ENCODE measurements at places on chromosomes 12 and 14.

- no peak for DNase-seq
These were observed 13.6 kb downstream of the ABCD2 start for GRCh38 chr12:39605996-39606395.

- no peak for DNase-seq
These were observed 67.8 kb upstream of the EGLN3 start for GRCh38 chr14:34018564-34019244.

DNA sequence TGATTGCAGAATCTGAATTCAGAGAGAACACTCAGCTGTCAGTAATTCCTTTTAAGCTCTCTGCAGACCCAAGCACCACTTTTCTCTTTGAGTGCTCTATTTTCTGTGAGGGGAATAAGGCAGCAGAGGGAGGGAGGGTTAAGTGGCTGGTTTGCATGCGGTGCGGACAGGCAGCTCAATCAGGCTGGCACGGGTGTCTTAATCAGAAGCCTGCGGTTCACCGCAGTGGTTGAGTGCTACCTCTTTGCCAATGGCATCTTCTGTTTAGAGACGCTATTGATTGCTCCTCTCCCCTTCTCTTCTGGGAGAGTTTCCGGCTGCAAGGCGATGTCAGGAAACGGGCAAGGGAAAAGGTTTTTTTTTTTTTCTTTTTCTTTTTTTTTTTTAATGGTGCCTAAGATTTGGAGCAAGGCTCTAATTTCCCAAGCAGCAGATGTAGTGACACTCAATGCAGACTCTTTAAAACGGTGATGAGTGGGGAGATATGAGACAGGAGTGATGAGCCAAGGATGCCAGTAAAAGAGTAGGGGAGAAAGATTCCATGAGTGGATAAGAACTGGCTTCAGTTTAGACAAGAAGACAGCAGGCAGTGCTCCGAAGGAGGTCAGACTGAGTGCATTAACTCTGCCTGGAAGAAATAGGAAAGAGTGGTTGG, 533.7 kb upstream of the SEL1L start:
- DNase-seq: no peak

- peak; percentile 46 for DNase-seq
These were observed 4.9 kb downstream of the ZBTB39 start for GRCh38 chr12:57001448-57001906.

DNA sequence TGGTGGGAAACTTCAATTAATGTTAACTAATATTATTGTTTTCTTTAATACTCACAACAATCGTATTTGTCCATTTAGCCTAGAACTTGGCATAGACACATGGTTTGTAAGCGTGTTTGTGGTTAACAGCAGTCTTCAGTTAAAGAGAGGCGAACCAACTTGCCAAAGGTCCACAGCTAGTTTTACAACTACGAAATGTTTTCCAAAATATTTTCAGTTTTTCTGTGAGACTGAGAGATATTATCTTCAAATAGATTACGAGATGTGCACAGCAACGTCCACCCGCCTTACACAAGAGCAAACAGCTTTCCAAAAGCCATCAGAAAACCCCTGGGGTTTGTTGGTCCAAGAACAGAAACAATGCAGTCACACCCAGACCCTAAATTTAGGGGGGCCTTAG, 58.6 kb upstream of the RASSF3 start:
- DNase-seq: no peak

- no peak for DNase-seq
These were observed 154.6 kb upstream of the ALG10B start for GRCh38 chr12:38162013-38162412.

- no peak for DNase-seq
These were observed 55.2 kb downstream of the NPAS3 start for GRCh38 chr14:32993921-32994320.

DNA sequence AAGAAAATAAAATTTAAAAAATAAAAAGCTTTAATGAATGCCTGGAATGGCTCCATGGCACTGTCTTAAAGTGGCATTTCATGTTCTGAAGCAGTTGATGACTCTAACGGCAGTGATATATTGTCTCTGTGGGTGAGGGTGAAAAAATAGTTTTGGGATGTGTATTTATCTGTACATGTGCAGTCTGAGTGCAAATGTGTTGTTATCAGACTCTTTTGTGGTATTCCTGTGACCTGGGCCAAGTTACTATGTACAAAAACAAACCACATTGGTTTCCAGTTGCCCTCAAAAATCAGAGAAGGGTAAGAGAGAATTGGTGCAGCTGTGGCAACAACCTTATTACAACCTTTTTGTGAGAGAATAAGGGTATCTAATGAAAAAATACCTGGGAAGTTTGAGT, 81.7 kb upstream of the CCDC91 start:
- no peak for DNase-seq

DNA sequence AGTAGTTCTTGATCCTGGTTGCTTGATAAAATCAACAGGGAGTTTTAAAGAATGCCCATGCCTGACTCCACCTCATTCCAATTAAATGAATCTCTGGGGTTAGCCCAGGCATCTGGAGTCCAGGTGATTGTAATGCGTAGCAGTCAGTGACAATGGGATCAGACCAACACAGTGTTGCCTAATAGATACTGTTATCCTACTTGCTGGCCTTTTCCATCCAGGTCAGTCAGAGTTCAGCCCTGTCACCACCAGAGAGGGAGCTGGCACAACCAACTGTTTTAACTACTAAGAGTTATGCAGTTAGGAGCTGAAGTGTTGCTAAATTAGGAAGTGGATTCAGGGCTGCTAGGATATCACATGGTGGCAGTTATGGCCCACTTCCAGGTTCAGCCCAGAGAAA, 107.1 kb downstream of the GPR135 start:
- DNase-seq: no peak

- peak; percentile 48 for DNase-seq
These were observed 1.2 kb upstream of the NEMF start for GRCh38 chr14:49853572-49854375.

- no peak for DNase-seq
These were observed 10.9 kb upstream of the SYCP3 start for GRCh38 chr12:101750152-101750551.

- DNase-seq: no peak
These were observed 495.1 kb upstream of the CCDC196 start for GRCh38 chr14:65991104-65991503.

DNA sequence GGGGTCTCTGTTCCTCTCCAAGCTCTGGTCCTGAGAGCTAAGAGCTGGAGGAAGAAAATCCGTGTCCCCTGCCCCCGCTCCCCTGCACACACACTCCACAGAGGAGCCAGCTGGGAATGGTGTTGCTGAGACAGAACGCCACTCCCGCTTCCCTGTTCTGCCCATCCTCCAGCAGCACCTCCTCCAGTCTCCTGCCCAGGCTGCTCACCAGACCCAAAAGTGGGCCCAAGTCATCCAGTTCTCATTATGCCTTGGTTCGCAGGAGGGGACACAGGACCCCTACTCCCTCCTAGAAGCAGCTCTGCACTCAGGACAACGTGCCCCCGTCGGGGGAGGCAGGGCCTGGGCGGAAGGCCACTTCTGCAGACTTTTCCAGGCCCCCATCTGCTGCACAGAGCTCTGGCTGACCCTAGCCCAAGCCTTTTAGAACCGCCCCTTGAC, 830 bp upstream of the TRMT61A start:
- DNase-seq: no peak

DNA sequence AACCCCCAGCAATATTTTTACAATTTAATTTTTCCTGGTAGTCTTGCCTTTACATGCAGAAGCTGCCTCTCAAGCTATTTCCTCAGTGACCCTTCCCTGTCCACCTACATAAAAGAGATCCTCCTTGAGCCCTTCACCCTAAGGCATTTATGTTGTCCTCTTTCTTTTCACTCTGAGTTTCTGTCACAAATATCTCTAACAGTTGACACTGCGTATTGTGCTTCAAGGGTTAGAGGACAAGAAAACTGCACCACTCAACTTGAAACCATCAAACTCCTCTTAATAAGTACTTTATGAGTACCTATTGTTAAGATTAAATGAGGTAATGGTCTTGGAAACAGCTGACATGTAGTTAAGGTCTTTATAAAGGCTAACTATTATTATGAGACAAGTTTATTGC, 557.7 kb downstream of the TRHDE start:
- DNase-seq: no peak

DNA sequence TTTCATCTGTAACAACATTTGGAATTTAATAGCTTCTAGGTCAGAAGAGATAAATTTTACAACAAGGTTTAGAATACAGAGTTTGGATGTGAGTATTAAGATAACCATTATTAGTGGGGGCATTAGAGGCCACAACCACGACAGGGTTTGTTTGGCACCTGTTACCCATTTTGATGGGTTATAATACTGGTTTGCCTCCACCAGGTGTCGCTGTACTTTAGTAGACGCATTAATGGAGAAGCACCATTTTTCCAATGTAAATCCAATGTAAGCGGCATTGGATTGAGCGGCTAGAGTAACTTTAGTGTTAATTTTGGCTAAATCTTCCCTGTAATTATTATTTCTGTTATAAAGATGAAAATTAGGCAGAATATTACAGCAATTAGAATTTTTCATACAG, 136.2 kb downstream of the SLCO1B3 start:
- DNase-seq: no peak

DNA sequence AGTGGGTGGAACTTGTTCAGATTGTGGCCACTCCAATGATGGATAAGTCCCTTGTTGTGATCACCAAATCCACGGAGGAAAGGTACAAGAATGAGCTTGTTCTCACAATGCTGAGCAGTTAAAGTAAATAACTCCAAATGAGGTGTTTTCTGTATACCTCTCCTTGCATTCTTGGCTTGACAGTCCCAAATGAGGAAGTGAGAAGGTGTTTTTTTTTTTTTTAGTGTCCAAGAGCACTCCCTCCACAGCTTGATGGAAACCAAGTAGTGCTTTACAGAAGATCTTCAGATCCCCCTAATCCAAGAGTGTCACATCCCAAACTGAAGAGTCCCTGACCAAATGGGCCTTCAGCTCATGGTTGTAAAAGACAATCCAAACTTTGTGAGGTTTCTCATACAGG, 153.6 kb downstream of the ATP23 start:
- DNase-seq: no peak

GRCh38 chr12:14618983-14619382, 51.3 kb upstream of the PLBD1 start:
- no peak for DNase-seq

DNA sequence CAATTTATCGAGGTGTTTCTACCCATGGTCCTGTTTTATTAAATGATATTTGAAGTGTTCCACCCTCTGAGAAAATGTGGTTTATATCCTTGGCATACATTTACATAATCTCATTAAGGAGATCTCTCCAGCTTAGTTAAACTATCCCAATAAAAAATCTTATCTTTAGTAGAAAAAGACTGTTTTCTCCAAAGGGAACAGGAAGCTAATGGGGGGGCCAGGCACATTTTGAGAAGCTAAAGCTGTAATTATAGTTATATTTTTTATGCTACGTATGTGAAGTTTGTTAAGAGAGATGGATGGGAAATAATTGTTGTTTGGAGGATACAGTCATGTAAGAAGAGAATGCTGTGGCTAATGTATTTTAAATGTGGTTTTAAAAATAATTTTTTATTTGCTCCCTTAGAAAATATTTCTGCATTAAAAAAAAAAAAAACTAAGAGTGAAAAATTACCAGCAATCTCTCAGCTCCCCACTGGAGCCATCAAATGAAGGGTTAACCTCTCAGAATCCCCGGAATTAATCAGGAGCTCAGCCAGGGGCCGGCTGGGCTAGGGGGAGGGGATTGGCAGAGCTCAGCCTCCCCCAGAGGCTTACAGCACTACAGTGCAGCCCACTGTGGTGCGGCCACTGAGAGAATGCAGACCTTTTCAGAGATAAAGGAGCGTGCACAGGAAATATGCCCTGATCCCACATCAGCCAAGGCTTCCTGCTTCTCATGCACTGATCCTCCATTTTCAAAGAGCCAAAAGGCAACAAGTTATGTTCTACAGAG, 185.8 kb downstream of the EGLN3 start:
- DNase-seq: peak; percentile 40

GRCh38 chr12:119822046-119822445, 55.1 kb downstream of the CIT start:
- DNase-seq: no peak

DNA sequence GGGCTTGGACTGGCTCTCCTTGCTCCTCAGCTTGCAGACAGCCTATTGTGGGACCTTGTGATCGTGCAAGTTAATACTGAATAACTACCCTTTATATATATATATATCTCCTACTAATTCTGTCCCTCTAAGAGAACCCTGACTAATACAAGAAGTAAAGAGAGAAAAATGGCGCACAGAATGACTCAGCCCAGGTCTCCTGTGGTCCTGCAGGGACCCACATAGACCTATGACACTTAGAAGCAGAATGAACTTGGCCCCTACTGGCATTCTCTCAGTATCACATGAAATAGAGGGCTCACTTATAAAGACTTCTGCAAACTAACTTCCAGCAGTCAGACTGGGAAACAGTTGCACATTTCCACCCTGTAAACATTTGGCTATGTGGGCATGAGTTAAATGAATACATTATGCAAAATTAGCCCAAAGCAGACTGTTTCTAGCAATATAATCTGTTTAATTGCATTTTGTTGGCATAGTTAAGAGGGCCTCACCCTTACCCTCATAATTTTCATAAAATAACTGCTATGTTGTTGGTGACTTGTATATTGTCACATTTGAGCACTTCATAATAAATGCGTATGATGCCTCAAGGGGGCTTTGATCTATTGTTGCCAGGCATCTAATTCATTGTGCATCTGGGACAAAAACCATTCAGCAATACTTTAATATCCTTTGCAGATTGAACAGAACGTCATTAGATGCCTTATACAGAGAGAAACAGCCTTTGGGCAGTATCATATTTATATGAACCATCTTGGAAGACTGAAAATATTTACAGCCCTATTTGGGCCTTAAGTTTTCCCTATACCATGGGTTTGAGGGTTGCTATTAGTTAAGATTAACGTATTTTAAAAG, 349.7 kb upstream of the DIO2 start:
- DNase-seq: no peak

DNA sequence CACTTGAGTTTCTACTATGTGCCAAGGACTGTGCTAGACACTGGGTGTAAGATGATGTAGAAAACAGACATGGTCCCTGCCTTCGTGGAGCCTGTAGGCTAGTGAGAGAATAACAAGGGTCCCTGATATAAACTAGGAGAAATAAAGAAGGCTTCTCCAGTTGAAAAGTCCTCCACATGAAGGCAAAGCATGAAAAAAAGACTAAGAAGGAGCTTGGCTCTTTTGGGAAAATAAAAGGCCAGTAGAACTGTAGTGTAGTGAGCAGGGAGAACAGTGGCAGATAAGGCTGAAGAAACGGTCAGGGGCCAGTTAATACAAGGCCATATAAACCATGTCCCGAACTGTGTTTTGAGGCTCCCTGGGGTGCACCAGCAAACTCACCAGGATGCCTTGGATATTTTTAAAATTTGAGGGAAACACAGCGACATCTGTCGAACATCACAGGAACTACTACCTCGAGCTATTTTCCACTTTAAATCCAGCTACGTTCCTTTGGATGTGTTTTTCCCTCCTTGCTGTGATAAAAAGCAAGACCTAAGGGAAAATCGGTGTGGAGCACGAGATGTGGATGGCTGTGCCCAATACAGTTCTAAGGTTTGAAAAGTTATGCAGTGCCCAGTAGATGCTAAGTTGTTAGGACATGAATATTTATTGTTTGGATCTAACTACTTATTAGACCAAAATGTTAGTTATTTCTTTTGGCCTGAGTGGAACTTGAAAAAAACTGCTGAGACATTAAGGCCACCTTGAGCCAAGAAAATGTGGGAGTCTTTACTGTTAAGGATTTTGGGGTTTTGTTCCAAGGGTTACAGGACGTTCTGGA, 8.5 kb upstream of the CFL2 start:
- peak; percentile 8 for DNase-seq
